HuH-7.5 (cell line): ENCODE measurements at places on chromosomes 16 and 17.

DNA sequence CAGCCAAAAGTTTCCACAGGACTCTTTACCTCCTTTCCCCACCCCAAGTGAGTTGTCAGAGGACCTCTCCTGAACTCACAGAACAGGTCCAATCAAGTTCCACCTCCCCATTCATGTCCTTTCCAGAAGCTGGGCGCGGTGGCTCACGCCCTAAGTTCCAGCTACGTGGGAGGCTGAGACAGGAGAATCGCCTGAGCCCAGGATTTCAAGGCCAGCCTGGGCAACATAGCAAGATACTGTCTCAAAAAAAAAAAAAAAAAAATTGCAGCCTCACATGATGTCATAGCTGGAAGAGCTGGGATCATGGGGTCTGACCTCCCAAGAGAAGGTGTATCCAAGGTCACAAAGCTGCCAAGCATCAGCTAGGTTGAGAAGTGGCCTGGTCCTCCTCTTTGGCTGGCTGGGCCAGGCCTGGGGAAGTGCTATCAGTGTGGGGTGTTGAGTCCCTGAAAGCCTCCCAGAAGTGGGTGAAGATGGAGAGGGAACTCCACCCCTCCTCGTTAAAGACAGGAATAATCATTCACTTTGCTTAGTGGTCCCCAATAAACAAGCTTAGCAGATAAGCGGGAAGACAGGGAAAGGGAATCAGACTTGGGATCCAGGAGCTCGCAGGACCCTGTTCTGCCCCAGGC lies 5.5 kb upstream of the MNT start:
- DNase-seq, result no peak

DNA sequence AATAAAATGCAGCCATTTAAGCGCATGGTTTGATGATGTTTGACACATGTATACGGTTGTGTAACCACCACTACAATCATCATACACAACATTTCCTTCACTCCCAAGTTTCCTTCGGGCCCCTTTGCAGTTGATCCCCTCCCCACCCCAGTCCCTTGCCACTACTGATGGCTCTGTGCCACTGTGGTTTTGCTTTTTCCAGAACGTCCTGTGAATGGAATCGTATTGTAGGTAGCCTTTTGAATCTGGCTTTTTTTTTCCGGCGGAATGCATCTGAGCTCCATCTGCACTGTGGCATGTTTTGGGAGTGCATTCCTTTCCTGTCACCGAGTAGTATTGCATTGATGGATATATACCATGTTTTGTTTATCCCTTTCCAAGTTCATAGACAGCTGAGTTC lies 15.1 kb upstream of the MAP2K3 start:
- no peak for DNase-seq

DNA sequence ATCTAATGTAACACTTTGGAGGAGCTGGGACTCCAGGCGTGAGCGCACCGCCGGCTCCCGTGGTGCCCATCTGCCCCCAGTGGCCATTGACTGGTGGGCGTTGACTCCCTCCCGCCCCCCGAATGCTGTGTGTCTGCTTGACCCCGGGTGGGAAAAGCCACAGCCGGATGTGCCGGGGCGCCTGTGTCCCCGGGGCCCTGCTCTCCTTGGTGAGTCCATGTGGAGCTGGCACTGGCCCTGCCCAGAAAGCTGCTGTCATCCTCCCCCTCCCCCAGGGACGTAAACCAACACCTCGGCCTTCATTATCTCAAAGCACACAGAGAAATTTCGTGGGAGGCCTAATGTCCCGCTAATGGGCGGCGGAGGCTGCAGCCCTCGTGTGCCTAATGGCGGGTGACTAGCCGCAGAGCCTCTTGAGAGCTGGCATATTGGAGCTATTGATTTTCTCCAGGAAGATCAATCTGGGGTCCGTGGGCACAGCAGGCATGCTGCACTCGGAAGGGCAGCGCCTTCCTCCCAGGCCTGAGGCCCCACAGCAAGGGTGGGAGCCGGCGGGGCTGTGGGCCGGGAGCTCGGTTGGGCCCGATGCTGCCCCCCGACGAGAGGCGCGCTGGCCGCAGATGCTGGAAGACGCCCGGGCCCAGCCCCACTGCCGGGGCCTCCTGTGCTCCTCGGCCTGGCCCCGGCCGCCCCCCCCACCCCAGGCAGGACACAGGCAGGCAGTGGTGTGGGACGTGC lies 4.0 kb upstream of the PERCC1 start:
- peak; percentile 18 for DNase-seq

GRCh38 chr17:78137392-78138203 lies 7.0 kb downstream of the TMC8 start:
- no peak for DNase-seq

DNA sequence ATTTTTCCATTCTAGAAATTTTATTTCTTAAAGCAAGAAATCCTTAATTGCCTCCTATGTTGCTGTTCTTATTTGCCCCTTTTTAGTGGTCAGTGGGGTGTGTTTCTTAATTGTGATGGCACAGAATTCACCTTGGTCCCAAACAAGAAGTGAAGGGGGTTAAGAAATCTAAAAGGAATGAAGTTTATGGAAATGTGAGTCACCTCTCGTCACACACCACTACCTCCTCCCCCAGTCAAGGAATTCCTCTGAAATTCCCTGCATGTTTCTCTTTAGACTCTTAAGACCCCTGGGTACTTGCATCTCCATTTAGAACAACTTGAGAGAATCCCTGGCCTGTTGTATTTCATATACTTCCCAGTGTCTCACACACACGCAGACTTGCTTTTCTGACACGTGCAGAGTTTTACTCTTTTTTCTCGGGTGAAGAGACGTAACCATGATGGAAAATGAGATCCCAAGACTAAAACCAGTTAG lies 247.4 kb downstream of the PRKCA start:
- DNase-seq, result no peak

GRCh38 chr16:14004729-14005315 lies 66.3 kb upstream of the MRTFB start:
- DNase-seq, result no peak

DNA sequence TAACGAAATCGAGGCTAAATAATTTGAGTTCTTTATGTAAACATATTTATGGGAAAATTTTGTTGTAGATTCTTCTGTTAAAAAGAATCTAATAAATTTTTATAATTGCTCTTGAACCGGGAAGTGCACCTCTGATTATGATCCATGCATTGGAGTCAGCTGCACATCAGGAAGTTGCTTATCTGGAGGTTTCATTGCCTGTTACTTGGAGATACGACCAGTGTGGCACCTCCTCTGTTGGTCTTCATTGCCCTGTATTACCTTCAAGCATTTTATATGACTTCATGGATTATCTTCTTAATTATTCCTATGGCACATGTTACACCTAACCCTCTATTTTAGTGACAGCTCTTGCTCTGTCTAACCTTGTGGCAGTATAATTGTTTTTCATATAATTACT lies 312.6 kb upstream of the TBX2 start:
- no peak for DNase-seq

DNA sequence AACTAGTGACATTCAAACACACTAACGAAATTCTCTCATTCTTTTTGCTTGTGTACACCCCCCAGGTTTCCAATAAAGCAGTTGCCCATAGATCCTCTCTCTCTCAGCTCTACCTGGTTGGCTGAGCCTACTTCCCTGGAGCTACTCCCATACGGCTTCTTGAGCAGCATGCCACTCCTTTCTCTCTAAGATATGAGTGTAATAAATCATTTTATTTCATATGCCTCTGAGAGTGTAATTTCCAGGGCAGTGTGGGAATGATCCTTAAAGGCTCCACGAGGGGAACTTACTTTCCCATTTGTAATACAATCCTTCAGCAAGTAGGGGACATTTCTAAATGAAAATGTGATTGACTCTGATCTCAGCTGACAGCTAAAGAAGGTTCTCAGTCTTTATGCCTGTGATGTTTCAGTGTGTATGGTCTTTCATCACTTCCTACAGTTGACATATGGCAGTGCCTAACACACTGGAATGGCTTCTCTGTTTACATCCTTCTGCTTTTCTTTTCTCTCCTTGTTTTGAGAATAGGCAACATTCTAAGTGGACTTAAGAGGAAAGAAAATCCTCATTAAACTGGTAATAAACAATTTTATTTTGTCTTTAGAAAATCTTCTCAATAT lies 1194.3 kb upstream of the CDH8 start:
- no peak for DNase-seq

DNA sequence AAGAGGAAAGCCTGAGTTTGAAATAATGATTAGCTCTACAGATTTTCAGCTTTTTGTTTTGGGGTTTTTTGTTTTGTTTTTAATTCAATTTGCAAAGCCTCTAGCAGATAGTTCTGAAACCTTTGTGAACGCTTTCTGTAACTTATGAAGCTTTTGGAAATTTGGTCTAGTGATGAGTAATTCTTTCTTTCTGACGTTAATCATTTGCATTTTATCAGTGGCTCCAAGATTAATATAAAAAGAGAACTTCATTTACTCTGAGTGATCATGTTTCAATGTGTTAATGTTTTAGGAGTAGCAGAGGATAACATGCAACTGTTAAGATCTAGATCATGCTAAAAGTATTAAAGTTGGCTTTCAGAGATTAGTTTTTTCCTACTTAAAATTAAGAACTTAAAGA lies 160.3 kb upstream of the TBX2 start:
- DNase-seq, result no peak

- DNase-seq, result no peak
Measured at GRCh38 chr17:2017274-2017941, 7.7 kb downstream of the RTN4RL1 start.

GRCh38 chr17:27546624-27547300 lies 84.2 kb upstream of the LGALS9 start:
- no peak for DNase-seq

DNA sequence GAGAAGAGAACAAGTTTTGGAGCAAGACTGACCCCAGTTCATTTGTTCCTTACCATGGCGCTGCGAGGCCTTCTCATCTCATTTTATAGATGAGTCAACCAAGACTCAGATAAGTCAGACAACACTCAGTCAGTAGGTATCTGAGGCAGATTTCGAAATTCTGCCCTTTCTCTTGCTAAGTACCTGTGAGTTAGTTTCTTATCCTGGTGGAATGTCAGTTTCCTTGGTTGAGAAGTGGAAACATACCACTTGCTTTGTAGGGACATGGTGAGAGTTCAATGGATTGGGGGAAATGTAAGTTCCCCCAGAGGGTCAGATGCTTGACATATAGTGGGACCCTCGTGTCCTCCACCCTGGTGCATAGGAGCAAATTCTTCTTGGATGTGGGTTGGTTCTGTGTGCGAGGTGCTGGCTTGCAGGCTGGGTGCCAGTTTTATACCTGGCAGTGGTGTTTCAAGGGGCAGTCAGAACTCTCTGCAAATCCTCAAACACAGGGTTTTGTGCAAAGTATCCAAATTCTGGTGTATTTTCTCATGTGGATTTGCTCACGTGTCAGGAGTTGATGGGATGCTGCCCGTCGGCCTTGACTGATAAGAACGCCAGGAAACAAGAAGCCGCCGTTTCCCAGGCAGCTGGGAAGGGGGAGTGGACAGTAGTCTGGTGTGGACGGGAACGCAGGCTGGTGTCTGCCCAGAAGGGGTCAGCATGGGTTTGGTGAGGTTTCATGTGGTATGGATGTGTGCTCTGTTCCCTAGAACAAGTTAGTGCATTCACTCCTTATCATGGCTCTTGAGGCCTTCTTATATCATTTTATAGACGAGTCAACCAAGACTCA lies 61.1 kb upstream of the CIBAR2 start:
- no peak for DNase-seq

DNA sequence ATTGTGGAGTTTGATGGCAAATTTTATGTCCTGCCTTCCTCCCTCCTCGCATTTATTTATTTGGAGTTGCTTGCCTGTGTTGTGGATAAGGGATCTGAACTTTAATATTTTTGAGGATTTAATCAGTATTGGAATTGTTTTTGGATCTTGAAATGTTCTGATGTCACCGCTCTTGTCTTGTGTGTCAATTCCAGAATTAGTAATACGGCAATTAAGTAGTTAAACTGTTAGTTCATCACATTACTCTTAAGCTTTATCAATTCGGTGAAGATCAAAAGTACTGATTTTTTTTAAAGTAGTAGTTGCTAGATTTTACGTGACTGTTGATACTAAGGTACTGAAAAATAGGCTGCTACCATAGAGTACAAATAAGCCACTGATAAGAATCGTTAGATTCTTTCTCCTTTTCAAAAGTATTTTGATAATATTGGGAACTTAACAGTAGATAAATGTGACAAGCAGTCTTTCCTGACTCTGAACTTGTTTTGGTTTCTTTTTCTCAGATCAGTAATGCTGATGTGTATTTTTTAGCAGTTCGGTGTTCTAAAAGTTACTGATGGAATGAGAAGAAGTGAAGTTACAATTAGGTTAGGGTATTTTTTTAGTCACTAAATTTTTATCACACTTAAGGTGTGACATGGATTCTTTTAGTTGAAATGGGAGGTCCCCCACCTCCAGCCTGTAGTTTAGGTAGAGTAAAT lies 2.0 kb downstream of the RBBP6 start:
- DNase-seq, result no peak

GRCh38 chr17:45740553-45741330 lies 43.4 kb upstream of the CRHR1 start:
- DNase-seq, result peak; percentile 27

DNA sequence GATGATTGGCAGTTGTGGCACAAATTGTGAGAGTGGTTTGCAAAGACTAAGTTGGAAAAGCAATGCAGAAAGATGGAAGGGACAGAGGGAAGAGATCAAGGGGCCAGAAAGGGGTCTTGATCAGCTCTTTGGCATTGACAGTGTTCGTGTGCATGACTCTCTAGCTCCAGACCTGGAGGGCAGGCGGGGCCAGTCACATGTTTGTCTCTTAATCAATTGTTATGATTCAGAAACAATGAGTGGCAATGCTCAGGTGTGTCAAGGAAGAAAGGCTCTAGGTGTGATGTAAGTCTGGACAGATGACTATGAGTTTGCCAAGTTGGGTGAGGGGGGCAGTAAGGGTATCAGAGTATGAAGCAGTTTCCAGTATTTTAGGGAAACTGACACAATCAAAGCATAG lies 32.1 kb downstream of the WSB1 start:
- DNase-seq, result no peak

GRCh38 chr16:50072730-50073129 lies 7.0 kb downstream of the HEATR3 start:
- DNase-seq, result no peak

DNA sequence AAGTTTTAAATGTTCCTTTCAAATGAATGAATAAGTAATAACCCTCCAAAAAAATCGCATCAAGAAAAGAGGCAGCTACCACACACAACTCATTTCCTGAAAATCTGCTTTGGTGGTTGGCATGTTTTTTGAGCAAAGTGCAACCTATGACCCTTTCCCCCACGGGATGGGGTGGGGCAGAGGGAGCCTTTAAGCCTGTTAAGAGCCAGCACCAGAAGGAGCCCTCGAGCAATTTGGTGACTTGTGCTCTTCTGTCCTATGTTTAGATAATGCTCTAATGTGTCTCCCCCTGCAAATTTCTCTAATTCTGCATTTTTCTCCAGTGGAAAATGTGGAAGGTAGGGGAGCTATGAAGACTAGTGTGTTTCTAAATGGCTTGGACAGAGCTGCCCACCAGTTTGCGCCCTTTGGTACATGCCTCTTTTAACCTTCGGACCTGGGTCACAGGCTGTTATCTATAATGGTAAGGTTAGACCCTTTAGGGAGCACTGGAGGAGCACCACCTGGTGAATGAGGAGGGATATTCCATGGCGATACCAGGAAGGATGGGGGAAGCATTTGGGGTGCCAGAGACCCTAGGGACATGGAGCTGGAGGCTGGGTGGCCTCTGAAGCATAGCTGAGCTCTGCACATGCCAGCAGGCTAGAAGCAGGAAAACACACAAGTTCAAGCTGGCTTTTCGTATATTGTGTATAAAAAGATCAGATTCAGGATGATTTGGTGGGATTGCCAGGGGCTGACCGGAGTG lies 1.6 kb downstream of the PYCARD start:
- DNase-seq, result no peak

GRCh38 chr17:69501591-69502468 lies 87.3 kb downstream of the MAP2K6 start:
- no peak for DNase-seq
